Stimulated activated CD8-positive, alpha-beta memory T cell treated with anti-CD3 and anti-CD28 coated beads, Interleukin-2, amount 100 ng/mL, for 1 hour (primary cell): ENCODE measurements at places on chromosomes 7 and 10.

- DNase-seq, result no peak
These were observed 21.6 kb upstream of the GRID1 start for GRCh38 chr10:86388119-86388704.

- DNase-seq, result no peak
These were observed 59.3 kb downstream of the ARHGAP22 start for GRCh38 chr10:48545462-48546145.

GRCh38 chr7:11570205-11570604 lies 261.8 kb downstream of the THSD7A start:
- DNase-seq, result no peak

DNA sequence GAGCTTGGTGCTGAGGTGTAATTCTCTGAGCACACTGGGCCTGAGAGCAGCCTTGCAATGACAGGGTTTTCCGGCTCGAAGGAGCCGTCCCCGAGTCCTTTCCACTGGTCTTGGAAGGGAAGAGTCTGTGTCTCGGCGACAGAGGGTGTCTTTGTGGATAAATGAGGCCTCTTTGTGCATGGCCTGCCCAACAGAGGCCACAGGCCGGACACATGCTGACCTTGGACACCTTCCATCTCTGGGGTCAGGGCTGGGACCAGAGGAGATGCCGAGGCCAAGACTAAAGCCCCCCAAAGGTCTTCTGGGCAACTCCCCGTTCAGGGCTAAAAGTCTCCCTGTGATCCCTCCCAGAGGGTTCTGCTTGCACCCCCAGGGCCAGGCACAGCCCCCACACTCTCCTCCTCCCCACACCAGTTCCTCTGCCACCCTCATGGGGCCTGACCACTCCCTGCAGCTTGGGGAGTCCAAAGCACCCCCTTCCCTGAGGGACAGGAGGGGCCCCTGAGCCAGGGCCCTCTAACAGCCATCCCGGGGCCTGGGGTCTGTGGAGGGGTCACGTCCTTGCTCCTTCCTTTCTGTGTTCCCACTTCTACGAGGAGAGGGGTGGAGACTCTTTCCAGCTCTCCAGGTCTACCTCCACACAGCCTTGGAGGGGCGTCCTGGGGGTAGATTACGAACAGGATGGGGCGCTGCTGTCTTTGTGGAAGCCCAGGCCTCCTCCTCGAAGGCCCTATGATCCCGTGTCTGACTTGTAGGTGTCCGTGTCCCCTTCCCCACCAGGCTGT lies 130.6 kb upstream of the FAM20C start:
- no peak for DNase-seq

DNA sequence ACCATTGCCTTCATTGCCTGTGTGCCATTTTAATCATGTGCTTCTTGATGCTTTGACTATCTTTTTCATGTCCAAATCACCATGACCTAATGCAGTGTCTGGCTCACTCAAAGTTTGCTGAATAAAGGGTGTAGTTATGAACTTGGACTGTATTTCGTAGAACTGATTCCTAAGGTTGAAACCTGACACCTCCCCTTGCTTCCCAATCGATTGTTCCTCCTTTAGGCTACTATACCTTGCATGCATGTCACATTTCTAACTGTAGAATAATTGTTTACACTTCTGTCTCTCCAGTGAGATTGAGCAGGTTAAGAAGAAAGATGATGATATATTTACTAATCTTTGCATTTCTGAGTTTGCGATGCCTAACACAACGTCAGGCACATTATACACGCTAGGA lies 41.0 kb upstream of the CDK1 start:
- no peak for DNase-seq

- no peak for DNase-seq
These were observed 59.5 kb downstream of the AHR start for GRCh38 chr7:17357952-17358351.

DNA sequence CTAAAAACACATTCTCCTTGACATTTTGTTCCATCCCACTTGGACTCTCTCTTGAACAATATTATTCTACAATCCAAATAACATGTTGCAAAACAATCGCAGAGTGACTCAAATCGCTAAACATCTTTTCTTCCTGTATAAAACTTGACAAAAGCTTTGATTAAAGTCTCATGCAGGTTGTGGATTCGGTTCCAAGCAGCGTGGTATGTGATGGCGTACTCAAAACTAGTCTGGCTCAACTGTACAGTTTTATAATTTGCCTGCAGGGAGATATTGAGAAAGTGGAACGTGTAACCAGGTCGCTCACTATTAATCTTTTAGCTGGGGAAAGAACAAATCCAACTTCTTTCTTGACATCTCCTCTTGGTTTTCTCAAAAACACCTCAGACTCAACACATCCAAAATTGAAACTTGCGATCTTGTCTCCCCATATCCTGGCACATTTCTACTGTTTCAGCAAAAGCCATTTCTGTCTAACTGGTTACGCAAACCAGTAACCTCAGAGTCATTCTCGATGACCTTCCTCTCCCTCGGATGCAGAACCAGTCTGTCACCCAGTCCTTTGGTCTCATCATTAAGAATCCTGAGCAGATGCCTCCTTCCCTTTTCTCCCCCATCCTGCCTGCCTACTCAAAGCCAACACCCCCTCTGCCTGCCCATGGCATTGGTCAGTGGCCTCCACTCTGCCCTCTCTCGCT lies 100.1 kb downstream of the CACNB2 start:
- no peak for DNase-seq

GRCh38 chr7:76071316-76072242 lies 23.7 kb downstream of the MDH2 start:
- no peak for DNase-seq

GRCh38 chr7:15989194-15989593 lies 302.7 kb upstream of the MEOX2 start:
- DNase-seq, result no peak

- no peak for DNase-seq
These were observed 148.5 kb downstream of the MAPK8 start for GRCh38 chr10:48455055-48455391.

DNA sequence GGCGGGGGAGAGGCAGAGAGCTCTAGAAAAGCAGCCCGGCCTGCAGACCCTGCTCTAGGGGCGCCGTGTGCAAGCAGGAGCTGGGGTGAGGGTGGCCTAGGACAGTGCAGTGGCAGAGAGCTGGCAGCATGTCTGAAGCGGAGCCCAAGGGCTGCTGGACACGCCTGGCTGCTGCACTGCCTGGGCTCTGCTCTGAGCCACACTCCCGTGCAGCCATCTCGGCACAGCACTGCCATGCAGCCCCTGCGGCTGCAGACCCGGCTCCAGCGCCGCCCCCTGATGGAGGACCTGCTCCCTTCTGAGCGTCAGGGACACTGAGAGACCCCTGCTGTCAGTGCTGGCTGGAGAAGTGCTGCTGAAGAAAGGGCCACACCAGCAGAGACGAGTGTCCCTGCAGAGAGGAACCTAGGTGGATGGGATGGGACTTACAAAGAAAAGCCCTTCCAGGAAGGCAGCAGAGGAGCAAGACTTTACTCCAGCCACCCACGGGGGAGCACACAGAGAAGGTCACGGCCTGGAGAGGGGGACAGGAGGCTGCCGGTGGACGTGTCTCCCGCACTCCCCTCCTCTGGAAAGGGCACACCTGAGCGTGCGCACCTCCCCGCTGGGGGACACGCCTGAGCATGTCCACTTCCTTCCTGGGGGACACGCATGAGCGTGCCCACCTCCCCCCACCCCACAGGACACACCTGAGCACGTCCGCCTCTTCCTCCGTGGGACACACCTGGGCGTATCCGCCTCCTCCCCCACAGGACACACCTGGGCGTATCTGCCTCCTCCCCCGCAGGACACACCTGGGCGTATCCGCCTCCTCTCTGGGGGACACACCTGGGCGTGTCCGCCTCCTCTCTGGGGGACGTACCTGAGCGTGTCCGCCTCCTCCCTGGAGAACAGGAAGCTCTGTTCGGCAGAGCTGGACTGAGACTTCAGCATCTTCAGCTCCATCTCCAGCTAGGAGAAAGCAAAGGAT lies 252.9 kb downstream of the MAD1L1 start:
- DNase-seq, result no peak

DNA sequence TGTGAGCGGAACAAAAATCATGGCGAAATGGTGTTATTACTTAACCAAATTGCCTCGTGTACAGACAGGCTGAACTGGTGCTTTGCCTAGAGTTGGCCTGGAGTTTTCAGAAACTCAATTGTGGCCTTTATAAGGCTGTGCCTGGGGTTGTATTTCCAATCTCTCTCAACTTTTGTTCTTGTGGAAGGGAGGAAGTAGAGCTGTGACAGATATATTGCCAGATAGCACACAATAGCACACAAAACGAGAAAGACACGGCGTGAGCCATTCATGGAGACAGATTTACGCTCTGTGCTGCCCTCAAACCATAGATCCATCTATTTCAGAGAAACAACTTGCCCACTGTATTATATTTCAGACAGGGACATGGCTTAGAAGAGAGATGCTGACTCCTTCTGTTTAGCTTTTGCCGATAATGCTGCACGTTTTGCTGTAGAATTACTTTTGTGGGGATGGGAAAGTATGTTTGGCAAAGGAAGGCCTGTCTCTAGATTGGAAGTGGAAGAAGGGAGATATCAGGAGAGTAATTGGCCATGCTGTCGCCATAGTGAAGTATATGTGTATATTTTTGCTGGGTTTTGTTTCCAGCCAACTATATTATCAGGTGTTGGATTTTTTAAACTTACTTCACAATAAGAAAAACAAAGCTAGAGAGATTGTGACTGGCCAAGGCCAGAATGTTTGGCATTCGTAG lies 80.4 kb downstream of the AUTS2 start:
- DNase-seq, result no peak

DNA sequence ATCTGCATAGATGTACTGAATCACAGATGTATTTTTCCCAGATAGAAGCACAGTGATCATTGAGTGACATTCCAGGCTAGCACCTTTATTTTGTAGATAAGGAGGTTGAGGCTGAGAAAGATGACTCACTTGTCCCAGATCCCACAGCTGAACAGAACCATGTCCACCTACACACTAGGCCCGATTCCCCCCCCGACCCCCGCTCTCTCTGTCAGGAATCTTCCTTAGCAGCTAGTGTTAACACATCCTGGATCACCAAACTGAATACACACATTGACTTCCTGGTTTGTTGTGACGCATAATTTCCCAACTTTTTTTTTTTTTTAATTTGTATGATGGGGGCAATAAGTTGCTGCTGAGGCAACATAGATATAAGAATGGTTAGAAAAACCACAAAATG lies 5.2 kb downstream of the SFMBT2 start:
- no peak for DNase-seq

DNA sequence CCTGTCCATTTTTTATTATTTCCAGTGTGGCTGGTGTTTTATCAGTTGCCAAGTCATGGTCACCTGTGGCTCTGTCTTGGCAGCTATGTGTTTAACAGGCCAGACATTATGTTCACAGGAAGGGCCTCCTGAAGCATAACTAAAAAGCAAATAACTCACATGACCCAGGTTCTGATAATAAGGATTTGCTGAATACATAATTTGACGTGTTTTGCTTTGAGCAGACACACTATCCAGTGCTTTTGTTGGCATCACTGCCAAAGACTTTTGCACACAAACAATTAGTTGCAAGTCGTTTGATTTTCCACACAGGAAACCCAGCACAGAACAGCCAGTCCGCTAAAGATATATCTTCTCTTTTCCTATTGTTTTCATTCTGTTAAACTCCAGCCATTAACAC lies 173.6 kb downstream of the ARL4A start:
- DNase-seq, result no peak

GRCh38 chr10:132460691-132461090 lies 63.7 kb downstream of the PWWP2B start:
- DNase-seq, result no peak

- no peak for DNase-seq
These were observed 14.8 kb downstream of the MBL2 start for GRCh38 chr10:52757773-52758172.

DNA sequence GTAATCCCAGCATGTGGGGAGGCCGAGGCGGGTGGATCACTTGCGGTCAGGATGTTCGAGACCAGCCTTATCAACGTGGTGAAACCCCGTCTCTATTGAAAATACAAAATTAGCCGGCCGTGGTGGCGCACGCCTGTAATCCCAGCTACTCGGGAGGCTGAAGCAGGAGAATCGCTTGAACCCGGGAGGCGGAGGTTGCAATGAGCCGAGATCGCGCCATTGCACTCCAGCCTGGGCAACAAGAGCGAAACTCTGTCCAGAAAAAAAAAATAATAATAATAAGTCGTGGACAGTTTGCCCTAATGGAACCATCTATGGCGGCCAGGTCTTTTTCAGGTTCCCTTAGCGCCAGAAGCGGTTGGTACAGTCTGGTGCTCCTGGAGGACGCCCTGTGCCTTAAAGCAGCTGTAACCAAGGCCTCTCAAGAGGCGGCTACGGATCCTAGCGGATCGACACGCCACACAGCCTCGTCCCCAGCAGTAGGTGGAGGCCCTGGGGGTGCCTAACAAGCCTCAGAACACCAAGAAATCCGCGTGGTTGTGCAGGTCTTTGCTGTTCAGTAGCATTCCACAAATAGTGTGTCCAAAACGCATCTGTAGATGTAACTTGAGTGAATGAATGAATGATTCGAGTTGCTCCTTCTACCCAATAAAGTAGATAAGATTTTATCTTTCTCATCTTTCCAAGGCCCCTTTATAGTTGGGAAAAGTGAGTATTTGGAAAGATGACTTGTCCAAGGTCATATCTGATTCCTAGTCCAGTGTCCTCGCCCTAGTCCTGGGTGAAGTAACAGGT lies 982 bp downstream of the PGAM1 start:
- no peak for DNase-seq

DNA sequence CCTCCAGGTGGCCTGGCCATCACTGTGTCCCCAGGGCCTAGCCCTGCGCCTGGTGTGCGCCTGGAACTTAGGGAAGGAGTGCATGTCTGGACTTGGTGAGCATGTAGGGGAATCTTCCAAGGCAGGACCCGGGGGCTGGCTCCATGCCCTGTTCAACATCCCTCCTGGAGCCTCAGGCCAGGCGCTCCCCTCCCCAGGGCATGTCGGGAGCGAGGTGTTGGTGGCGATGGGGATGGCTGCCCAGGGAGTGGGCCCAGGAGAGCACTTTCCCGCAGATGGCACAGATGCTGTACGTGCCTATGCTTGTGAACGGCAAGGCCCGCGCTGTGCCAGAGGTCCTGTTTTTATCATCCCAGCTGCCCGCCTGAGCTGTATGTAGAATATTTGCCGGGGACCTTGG lies 55.0 kb downstream of the CDH23 start:
- no peak for DNase-seq

DNA sequence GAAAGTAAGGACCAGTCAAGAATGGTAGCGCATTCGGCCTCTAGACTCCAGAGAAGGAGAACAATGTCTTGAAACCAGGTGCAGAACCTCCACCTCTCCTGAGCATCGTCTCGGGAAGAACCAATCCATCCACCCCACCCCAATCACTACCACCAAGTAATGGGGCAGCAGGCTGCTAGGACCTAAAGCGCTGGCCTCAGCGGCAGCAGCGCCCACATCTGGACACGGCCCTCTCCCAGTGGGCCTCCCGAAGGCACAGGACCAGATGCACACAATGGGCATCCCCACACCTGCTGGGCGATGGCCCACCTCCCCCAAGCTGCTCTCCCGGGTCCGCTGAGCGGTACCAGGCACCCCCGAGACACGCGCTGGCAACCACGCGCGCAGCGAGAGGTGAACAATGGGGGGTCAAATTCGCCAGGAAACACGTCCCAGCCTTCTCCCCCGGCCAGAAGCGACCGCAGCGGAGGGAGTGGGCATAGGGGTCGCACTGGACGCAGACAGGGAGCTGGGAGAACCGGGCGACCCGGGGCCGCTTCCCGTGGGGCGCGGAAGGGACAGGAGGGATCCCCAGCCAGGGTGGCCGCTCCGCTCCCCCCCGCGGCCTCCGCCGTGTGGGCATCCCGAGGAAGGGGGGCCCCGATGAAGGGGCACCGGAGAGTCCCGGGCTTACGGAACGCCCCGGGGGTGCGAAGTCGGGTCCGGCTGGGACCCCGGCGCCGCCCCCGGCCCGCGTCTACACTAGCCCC lies 506 bp downstream of the CTTNBP2 start:
- no peak for DNase-seq
